ENCODE measurements at places on chromosomes 2 and 18. TPM values are rescaled to one million over a fixed set of nuclear protein-coding genes. Genes with fewer than 3 reads are reported as not detected.

Gene FAM237A
- not detected for total RNA-seq

Gene OSBPL1A
- total RNA-seq, result 12.9 TPM

Gene FAM98A
- 68.5 TPM for total RNA-seq

Gene CPO
- not detected for total RNA-seq

Gene CTIF
- 13.5 TPM for total RNA-seq
